ENCODE measurements at places on chromosomes 2 and 18.
A peak's percentile ranks its signal among the peaks of the same experiment; 100 is the strongest.

- no peak for DNase-seq
Measured at GRCh38 chr18:21538230-21538629, 62.3 kb downstream of the ESCO1 start.

DNA sequence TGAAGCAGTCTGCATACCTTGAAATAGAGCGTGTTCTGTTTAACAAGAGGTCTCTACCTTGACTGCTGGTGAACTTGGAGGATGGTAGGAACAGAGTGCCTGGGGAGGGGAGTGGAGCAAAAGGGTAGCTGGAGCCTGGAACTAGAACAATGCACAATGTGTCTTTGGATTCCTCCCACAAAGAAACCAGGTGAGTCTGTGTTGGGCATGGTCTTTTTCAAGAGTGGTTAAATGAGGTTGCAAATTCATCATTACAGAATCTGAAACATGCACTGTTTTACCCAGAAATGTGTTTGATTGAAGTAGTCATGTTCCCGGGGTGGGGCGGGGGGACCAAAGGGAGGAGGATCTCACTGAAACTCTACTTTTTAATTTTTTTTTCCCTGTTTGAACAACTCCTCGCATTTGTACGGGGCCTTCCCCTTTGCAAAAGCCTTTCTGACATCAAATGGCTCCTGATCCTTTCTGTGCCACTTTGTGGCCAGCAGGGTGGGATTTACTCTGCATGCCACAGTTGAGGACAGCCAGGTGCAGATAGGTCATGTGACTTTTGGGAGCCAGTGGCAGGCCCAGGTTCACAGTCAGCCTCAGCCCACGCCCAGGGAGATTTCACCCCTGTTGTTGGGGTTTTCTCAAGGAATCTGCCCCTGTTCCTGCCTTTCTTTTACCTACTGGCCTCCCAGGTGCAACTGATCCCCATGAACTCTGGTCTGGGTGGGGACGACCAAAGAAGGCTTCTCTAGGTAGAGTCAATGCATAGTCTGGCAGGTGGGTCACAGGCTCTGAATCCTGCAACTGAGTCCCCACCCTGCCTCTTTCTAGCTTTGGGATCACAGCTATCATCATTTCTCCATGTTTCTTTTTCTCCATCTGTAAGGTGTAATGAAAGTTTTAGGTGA is 28.2 kb downstream of the MYCN start:
- no peak for DNase-seq

GRCh38 chr2:223884399-223884798 is 47.0 kb upstream of the AP1S3 start:
- DNase-seq = no peak

GRCh38 chr2:37838541-37839167 is 86.4 kb upstream of the RMDN2 start:
- DNase-seq = no peak

DNA sequence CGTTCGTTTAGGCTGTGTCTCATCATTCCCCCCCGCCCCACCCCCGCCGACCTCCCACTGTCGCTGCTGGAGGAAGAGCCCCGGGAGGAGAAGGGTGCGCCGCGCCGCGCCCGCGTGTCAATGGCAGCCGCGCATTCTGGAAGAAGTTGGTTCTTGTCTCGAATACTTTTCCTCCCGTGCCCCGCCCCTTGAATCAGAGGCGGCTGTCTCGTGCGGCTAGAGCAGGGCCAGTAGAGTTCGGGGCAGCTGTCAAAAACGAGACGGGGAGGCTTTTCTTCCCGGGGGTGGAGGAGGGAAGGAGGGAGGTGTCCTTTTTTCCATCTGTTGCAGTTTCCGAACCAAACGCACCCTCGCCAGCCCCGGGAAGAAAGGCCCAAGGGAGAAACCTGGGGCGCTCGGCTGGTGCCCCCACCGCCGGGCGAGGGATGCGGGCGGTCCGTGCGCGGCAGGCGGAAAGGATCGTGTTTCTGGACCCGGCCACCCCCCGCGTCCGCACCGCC is 410 bp upstream of the TGIF1 start:
- DNase-seq = peak; percentile 58

- no peak for DNase-seq
Measured at GRCh38 chr2:24511894-24512293, 20.8 kb downstream of the NCOA1 start.

Data from NCI-H446 treated with DMSO at 0.1 percent for 48 hours (cell line).